Left renal cortex interstitium (tissue), 4 donors: ENCODE measurements at places on chromosomes 4 and X. TPM values are rescaled to one million over a fixed set of nuclear protein-coding genes. Genes with fewer than 3 reads are reported as not detected.
A peak's percentile ranks its signal among the peaks of the same experiment; 100 is the strongest.

DNA sequence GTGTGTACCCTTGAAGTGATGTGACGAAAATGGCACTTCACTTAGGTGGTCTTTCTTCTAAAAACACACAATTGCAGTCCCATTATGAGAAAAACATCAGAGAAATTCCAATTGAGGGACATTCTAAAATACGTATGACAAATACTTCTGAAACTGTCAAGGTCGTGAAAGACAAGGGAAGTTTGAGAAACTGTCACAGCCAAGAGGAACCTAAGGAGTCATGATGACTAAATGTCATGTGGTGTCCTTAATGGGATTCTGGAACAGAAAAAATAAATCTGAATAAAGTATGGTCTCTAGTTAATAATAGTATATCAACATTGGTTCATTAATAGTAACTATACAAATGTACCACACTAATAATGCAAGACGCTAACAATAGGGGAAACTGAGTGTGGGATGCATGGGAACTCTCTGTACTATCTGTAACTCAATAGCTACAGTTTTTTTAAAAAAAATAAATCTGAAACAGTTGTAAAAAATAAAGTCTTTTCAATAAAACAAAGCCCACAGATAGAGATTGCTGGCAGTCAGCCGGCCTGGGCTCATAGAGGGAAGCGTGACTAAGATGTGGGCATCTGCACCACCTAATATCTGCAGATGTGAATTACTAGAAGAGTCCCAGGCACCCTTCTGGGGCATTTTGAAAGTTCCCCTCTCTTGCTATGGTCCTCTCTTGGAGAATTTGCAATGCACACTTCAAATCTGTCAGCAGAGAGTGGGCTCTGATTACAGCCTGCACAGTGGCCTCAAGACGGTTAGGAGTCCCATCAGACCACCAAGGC lies 47.6 kb downstream of the MID1IP1 start:
- DNase-seq, result no peak

- no peak for DNase-seq
Measured at GRCh38 chr4:53592122-53592521, 836 bp upstream of the LNX1 start.

DNA sequence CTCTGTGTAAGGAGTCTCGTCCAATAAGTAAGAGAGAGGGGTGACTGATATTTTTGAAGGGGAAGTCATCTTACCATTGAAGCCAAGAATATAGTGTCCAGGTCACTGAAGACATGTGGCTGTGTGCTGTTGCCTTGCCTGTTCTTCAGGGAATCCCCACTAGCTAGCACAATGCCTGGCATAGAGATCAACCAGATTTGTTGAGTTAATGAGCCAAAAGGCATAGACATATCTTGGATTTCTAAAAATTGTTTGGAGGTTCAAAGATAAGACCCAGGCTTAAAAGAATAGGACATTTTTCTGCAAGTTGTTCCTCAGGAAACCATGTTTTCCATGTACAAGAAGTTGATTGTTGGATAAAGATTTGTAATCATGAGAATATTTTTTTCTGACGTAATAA lies 119.3 kb upstream of the DKK2 start:
- no peak for DNase-seq

GRCh38 chr4:95272036-95272435 lies 276.7 kb downstream of the UNC5C start:
- no peak for DNase-seq

DNA sequence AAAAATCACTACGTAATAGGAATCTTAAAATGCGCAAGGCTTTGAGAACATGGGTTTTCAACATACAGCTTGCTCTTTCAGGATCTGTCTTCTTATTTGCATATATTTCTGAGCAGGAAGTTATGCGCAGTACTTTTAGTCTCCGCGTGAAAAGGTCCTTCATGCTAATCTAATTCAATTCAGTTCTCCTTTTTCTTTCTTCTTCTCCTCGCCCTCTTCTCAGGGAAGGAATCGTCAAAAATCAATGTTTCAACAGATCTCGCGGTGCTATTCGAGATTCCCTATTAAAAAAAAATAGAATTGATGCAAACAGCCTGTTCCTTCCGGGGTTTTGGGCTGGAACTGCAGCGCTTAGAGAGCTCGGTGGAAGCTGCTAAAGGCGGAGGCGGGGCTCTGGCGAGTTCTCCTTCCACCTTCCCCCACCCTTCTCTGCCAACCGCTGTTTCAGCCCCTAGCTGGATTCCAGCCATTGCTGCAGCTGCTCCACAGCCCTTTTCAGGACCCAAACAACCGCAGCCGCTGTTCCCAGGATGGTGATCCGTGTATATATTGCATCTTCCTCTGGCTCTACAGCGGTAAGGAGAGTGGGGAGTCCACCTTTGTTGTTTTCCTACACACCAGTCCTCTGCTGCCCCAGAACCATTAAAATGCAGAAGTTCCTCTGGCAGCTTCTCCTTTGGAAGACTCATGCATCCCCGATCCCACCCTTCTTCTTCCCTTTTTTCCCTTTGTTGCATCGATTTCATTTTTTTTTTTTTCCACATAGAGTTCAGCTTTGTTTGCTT lies at the start of the genes HMGN5 and SH3BGRL:
HMGN5 (minus strand) TSS at position 243 of the 785 bp plus-strand sequence. CDS start 80,364 bp downstream, outside the sequence.
SH3BGRL (plus strand) TSS at position 432 of the 785 bp plus-strand sequence; CDS start at position 531, 99 bp downstream.
- DNase-seq, result peak; percentile 69

- no peak for DNase-seq
Measured at GRCh38 chr4:52212702-52213101, 161.6 kb downstream of the SPATA18 start.

GRCh38 chr4:46390355-46391058 lies 579 bp upstream of the GABRA2 start:
- DNase-seq, result no peak

The PPBP gene
- 20.8 TPM for polyA plus RNA-seq

The SMPX gene
- 0.57 TPM for polyA plus RNA-seq

- no peak for DNase-seq
Measured at GRCh38 chrX:75229774-75230173, 44.1 kb upstream of the UPRT start.

GRCh38 chrX:124328765-124329164 lies 3.7 kb upstream of the TEX13D start:
- DNase-seq, result no peak

The UGT8 gene
- polyA plus RNA-seq, result 59.0 TPM

GRCh38 chrX:102599951-102600579 lies 750 bp downstream of the ARMCX5 start:
- peak; percentile 7 for DNase-seq

The CFAP47 gene
- 0.77 TPM for polyA plus RNA-seq

GRCh38 chrX:105269386-105269785 lies 48.9 kb upstream of the TEX13A start:
- DNase-seq, result no peak

The DIPK2B gene
- polyA plus RNA-seq, result 9.5 TPM

DNA sequence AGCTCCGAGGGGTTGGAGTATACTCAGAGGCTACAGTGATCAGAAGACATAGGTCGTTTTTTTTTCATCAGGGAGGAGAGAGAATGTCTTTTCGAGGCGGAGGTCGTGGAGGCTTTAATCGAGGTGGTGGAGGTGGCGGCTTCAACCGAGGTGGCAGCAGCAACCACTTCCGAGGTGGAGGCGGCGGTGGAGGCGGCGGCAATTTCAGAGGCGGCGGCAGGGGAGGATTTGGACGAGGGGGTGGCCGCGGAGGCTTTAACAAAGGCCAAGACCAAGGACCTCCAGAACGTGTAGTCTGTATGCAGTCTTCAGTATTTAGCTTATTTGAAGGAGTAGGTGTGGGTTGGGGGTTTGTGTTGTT lies 500 bp downstream of the GAR1 start:
- DNase-seq, result no peak

The PRRG3 gene
- polyA plus RNA-seq, result 7.3 TPM

DNA sequence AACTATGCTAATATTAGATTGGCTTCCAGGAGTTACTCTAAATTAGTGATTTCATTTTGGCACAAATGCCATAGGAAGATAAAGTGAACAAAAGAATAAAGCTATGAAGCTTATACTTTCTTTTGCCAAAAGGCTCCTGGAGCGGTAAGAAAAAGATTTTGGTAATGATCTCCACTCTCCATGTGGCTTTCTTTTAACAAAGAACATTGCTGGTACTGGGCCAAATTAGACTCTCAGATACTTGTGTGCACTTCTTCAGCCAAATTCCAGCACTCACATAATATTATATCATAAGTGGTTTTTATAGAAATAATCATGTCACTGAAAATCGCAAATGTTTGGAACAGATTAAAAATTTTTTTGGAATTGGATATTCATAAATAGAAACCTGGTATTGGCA lies 142.4 kb upstream of the FGF13 start:
- no peak for DNase-seq

The SMIM10 gene
- polyA plus RNA-seq, result 8.2 TPM

DNA sequence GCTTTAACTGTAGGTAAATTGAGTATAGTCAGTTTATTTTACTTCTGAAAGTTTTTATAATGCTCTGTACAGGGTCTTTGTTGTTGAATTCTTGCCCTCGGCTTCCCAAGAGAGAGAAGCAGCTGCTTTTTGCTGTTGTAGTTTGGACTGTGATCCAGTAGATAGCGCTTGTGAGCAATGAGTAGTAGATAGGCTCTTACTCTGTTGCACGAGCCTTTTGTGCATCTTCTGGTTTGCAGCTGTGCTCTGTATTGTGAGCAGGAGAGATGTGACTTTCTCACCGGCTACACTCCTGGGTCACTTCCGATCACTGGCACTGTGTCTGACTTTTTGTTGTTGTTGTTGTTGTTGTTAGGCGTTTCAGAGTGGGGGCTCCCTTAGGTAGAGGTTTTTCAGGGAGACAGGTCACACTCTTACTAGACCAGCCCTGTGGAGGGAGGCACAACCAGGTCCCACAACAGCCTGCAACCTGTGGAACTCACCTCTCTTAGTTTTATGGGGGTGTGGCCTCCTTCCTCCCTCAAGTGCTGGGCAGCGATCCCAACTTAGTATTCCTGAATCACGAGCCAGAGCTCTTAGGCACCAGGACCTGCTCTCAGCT lies 822.1 kb upstream of the GALNTL6 start:
- no peak for DNase-seq

The TEX13D gene
- polyA plus RNA-seq, result not detected

DNA sequence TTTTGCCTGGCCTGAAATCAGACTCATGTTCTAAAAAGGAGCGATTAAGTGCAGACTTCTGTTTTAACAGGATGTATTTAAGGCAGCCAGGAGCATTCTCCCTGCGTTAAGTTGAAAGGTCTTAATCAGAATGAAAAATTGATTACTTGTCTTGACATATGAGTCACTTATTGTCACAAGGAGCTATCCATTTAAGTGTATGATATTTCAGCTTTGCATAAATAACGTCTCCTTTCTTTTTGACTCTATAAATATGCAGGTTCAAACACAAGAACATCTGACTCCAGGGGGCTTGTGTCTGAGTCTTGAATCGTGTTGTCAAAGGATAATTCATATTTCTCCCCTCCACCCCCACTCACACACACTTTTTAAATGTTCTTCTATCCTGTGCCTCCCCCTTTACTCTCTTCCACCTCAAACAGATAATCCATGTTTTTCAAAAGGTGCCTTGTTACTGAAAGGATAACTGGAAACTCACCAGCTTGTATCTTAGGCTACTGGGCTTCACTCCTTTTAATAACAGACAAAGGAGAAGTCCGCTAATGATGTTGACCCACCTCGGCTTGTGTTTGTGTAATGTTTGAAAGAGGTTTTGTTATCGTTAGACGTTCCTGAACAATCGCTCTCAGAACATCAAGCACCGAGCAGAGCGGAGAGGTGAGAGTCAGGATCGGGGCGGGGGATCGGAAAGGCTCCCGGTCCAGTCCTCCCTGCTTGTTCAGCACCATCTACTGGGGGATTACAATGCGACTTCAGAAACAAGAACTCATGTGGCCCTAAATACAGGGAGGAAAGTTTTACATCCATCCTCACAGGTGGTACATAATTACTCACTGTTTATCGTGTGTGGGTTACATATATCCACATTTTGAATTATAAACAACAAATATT lies 107.5 kb upstream of the RPL34 start:
- no peak for DNase-seq
